ENCODE measurements at places on chromosomes 4 and X.

- no peak for DNase-seq
Observed at GRCh38 chr4:22233230-22233629, 282.6 kb downstream of the ADGRA3 start.

GRCh38 chrX:66698273-66699204 lies 59.7 kb upstream of the EDA2R start:
- no peak for DNase-seq

DNA sequence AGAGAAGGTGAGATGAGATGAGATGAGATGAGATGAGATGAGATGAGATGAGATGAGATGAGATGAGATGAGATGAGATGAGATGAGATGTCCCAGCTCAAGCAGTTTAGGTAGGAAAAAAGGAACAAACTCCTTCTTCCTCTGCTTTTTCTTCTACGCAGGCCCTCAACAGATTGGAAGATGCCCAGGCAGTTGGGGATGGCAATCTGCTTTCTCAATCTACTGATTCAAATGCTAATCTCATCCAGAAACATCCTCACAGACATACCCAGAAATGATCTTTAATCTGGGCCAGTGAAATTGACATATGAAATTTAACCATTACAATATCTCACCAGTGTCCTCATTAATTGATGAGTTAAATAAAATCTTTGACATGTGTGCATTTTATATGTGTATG lies 370.3 kb upstream of the SLC7A11 start:
- no peak for DNase-seq

GRCh38 chr4:1591107-1591506 lies 93.0 kb downstream of the FAM53A start:
- DNase-seq, result no peak

DNA sequence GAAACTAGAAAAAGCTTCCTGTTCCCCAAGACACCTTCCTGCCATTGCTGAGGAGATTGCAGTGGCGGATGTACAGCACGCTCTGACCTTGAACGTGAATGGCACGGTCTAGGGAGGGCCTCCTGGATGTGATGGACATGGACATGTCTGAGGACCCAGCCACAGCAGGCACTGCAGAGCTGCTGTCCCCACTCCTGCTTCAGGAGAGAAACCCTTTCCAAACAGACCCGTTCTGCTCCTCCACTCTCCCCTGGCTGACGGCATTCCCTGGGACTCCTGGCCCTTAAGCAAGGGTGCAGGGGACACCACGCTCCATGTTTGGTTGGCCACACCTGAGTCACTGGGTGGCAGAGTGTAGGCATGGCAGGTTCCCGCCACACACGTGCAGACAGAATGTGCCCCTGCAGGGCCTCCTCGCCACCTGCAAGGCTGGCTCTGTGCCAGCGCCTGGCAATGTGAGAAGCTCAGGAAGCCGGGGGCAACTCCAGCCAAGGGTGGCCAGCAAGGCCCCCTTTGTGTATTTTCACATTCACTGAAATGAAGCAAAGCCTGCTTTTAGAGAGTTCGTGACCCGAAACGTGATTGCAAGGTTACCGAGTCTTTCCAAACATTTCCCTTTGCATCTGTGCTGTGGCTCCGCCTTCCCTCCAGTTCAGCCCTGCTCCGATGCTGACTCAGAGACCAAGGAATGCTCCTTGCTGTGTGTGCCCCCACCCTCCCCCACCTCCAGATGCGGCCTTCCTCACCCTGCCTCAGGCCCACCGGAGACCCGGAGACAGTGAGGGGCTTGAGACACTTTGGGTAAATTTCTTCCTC lies 46.1 kb downstream of the HTRA3 start:
- no peak for DNase-seq

GRCh38 chr4:54946741-54947140 lies 178.7 kb downstream of the KDR start:
- no peak for DNase-seq

GRCh38 chr4:53763813-53764597 lies 172.7 kb upstream of the LNX1 start:
- DNase-seq, result no peak

- DNase-seq, result peak; percentile 46
Observed at GRCh38 chr4:37389967-37390580, 145.5 kb downstream of the NWD2 start.

Data from CD4-positive, alpha-beta T cell treated with Interleukin-10 for 1 hour (primary cell).